Activated naive CD4-positive, alpha-beta T cell (primary cell): ENCODE measurements at places on chromosomes 1 and 21.

DNA sequence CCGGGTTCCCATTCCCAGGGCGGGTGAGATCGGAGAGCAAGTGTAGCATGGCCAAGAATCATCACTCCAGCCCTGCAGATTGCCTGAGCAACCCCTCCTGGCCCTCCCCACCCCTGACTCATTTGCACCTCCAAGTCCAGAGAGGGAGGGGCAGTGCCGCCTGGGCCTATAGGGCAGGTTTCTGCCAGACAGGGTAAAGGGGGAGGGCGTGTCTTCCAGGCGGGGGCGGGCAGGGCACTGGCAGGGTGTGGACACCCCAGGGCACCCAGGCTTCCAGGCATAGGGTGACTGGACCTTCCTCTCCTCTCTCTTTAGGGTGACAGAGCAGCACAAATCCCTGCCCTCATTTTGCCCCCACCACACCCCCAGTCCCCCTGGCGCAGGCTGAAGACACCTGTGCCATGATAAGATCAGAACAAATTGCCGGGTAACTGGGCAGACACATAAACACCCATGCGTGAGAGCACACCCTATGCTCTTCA lies 3.2 kb upstream of the CRYBG2 start:
- DNase-seq, result no peak

- no peak for DNase-seq
Observed at GRCh38 chr1:222288053-222288452, 259.9 kb downstream of the HHIPL2 start.

DNA sequence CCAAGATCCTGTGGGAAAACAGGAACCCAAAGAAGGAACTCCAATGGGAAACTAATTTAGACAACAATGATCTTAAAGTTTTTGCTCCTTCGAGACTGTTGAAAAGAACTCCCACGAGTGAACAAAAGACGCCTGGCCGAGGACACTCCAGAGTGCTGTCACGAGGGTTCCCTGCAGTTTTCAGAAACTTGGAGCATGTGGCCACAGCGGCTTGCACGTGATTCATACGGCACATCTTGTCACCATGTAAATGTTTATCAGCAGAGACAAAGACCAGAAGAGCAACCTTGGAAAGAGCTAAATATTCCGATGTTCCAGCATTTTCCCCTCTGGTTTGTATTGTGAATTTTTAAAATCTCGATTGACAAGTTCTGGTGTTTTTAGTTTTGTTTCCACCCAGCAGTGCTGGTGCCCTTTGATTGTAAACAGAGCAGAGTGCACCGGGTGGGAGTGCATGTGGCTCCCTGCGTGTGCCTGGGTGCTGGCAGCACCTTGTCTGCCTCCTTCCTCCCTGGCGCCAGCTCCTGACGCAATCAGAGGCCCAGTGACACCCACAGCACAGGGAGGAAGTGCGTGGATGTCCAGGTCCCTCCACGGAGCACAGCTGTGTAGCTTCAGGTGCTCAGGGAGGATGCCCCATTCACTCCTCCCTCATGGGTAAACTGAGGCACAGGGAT lies 23.0 kb downstream of the LRRC3 start:
- DNase-seq, result no peak

DNA sequence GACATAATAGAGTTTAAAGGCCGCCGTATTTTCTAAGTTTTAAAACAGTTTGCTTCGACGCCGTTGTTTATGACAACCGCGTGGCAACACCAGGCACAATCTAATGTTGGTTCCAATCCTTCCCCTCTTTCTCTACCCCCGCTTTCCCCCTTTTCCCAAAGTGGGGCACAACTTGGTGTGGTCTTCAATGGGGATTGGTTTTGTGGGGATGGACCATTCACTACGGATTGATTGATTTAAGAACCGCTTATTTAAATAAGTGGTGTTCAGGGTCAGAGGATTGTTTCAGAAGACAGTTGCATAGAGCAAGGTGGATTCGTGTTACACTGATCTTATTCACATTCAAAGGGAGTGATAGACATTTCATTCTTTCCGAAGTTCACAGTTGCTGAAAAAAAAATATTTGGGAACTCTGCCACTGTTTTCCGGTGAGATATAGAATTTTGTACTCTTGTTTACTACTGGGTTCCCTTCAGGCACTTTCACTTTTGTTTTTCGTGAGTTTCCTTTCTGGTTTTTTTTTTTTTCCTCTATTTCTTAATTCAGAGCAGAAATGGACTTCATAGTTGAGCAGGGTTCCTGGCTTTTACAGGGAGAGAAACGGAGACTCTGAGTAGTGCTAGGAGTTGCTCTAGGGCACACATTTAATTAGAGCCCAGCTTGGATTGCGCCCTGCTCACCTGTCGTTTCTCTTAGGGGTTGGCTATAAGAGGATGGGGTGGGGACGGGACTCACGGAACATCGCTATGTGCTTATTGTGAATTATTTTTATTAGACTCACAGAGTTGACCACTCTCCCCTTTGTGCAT lies 79.6 kb upstream of the AK4 start:
- no peak for DNase-seq
